Stimulated activated naive B cell treated with anti-CD40 and anti-IgM and Interleukin-4, amounts not matched to agents 10 μg/mL and 1 μg/mL and 100 μg/mL, for 72 hours (primary cell): ENCODE measurements at places on chromosomes 1 and 21.

DNA sequence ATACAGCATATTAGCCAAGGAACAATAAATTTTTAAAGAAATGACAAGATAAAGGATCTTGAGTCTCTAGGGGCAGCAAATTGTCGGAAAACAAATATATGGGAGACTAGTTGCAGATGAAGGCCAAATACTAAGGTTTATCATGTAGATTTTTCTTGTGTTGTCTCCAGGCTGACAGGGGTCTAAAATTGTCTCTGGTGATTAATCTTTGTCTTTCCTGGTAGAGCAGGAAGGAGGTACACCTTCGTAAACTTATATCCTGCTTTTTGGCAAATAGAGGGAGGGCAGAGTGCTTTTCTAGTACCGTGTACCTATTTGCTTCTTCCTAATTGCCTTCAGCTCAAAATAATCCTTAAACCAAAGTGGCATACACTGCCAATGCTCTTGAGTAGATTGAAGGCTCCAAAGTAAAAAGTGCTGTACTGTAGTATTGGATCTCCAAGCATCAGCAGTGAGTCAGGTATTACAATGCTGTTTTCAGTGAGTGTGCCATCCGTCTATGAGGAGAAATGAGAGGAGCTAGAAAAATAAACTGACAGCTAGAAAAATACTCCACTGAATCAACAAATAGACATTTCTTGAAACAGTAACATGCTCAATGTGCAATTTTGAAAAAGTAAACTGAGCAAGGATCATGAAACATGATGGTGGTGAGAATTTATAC lies 1.8 kb upstream of the LEPR start:
- DNase-seq: no peak
- no peaks in the 10 kb centered on the region for H3K36me3 ChIP-seq
- no peak overlapping the region for H3K4me3 ChIP-seq
- no peak overlapping the region for H3K27ac ChIP-seq
- H3K4me1 ChIP-seq: peaks cover 6% of the 10 kb centered on the region

DNA sequence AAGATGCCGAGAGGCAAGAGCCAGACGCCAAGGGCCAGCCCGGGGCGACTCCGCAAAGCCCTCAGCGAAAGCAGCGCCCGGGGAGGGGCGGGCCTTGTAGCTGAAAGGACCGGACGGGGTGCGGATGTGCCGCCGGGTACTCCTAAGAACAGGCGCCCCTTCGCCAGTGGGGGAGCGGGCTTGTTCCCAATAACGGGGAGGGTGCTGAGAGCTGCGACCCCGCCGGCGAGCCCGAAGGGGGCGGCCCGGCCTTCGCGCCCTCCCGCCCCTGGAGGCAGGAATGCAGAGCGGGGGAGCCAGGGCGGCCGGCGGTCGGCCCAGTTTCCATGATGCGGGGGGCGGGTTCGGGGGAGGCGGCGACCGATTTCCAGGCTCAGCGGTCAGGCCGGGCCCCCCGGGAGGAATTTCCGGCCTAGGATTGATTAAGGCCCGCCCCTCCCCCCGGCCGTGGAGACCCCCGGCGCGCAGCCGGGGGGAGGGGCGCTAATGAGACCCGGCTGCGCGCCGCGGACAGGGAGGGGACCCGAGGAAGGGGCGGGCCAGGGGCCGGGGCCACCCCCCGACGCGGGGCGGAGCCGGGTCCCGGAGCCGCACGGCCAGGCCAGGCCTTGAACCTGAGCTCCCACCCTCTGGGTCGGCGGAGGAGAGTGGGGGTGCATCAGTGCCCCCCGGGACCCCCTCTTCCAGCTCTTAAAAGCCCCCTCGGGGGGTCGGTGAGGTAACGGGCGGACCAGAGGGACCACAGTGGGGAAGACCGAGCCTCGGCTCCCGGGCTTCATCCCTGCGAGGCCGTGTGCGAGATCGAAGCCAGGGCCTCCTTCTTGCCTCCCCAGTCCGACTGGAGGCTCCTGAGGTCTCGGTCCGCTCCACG lies 898 bp upstream of the TMEM200B start:
- peak overlapping the region; percentile 86 for H3K4me3 ChIP-seq
- H3K36me3 ChIP-seq: peaks cover 6% of the 10 kb centered on the region
- peaks cover 11% of the 10 kb centered on the region for H3K4me1 ChIP-seq
- DNase-seq: peak; percentile 43
- H3K27ac ChIP-seq: peak overlapping the region; percentile 5
- H3K27me3 ChIP-seq: peaks cover 36% of the 10 kb centered on the region

- peak overlapping the region; percentile 1 for H3K27ac ChIP-seq
- no peaks in the 10 kb centered on the region for H3K27me3 ChIP-seq
- H3K4me1 ChIP-seq: peaks cover 38% of the 10 kb centered on the region
These were observed 2.7 kb downstream of the DDX20 start for GRCh38 chr1:111758373-111758772.

- no peaks in the 10 kb centered on the region for H3K27me3 ChIP-seq
- DNase-seq: no peak
- no peaks in the 10 kb centered on the region for H3K4me1 ChIP-seq
- H3K36me3 ChIP-seq: no peaks in the 10 kb centered on the region
These were observed 139.9 kb downstream of the ASTN1 start for GRCh38 chr1:177024623-177025022.

DNA sequence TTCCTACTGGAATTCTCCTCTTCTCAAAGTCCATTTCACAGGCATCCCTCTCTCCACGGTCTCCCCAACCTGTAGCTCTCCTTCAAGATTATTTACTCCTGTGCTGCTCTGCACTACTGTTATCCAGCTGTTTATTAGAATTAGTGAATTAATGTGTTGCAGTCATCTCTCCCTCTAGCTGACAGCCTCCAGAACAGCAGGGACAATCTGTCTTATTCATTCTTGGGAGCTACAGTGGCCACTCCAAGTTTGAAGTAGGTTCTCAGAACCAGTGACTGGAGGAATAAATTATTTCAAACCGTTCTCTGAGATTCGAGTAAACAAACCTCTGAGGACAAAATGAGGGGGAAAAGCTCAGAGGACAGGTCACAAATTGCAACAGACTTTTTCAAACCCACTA lies 330.9 kb downstream of the RRAGC start:
- peaks cover 7% of the 10 kb centered on the region for H3K27me3 ChIP-seq
- no peaks in the 10 kb centered on the region for H3K36me3 ChIP-seq
- peaks cover 9% of the 10 kb centered on the region for H3K4me1 ChIP-seq
- DNase-seq: no peak
- H3K27ac ChIP-seq: no peak overlapping the region
- no peak overlapping the region for H3K4me3 ChIP-seq

- no peak overlapping the region for H3K4me3 ChIP-seq
- no peak for DNase-seq
These were observed 57.9 kb upstream of the SSBP3 start for GRCh38 chr1:54464031-54464476.

GRCh38 chr1:212471286-212471685 lies 38.6 kb downstream of the NENF start:
- no peak overlapping the region for H3K27ac ChIP-seq
- H3K36me3 ChIP-seq: no peaks in the 10 kb centered on the region
- DNase-seq: no peak
- H3K4me1 ChIP-seq: no peaks in the 10 kb centered on the region

- H3K27me3 ChIP-seq: no peaks in the 10 kb centered on the region
- H3K27ac ChIP-seq: no peak overlapping the region
- no peaks in the 10 kb centered on the region for H3K4me1 ChIP-seq
- no peaks in the 10 kb centered on the region for H3K36me3 ChIP-seq
- DNase-seq: no peak
These were observed 16.2 kb downstream of the KRTAP10-1 start for GRCh38 chr21:44523567-44524413.
